CD4-positive, alpha-beta T cell (primary cell): ENCODE measurements at places on chromosomes 16 and 17.

DNA sequence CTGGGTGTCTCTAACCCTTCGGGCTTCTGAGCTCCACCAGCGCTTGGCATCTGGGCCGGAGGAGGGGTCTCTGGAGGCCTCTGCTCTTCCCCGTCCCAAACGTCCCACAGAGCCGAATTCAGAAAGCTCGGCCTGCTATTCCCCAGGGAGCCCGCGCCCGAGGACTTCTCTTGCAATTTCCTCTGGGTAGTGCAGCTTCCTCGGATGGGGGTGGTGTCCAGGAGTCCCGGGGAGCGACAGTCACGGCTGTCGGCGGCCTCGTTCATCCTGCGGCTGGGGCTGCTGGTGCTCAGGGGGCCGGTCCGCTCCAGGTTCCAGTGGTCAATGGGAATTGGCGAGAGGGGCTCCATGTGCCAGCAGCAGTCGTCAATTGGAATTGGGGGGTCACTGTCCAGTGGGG is 11.8 kb upstream of the NLRC3 start:
- DNase-seq: no peak

GRCh38 chr17:44906763-44907728 is 7.8 kb upstream of the EFTUD2 start:
- no peak for DNase-seq

DNA sequence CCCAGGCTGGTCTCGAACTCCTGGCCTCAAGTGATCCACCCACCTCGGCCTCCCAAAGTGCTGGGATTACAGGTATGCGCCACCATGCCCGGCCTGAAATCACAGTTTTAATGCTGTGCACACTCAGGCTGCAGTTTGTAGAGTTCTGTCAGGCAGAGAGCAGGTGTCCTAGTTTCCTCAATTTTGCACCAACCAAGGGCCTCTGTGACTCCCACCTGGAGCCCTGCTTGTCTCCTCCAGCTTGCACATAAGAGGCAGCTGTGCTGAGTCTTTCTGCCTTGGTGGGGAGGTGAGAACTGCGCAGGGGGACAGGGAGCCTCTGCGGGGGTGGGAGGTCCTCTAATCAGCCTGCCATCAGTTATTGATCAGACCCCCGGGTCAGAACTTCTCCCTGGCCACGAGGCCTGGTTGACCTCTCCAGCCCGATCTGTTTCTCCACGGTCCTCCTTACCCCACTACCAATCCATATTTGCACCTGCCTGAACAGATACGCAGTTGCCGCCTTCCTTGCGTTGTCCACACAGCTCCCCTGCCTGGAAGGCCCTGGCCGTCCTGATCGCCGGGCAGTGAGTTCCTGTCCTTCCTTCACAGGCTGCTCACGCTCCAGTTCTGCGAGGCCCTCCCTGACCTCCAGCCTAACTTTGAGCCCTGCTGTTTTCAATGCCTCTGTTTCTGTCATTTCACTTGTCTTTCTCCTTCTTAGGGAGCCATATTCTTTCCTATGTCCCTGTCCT is 48.1 kb upstream of the SIAH1 start:
- DNase-seq: no peak

- no peak for DNase-seq
Measured at GRCh38 chr17:45430006-45430737, 2.5 kb downstream of the ARHGAP27 start.

DNA sequence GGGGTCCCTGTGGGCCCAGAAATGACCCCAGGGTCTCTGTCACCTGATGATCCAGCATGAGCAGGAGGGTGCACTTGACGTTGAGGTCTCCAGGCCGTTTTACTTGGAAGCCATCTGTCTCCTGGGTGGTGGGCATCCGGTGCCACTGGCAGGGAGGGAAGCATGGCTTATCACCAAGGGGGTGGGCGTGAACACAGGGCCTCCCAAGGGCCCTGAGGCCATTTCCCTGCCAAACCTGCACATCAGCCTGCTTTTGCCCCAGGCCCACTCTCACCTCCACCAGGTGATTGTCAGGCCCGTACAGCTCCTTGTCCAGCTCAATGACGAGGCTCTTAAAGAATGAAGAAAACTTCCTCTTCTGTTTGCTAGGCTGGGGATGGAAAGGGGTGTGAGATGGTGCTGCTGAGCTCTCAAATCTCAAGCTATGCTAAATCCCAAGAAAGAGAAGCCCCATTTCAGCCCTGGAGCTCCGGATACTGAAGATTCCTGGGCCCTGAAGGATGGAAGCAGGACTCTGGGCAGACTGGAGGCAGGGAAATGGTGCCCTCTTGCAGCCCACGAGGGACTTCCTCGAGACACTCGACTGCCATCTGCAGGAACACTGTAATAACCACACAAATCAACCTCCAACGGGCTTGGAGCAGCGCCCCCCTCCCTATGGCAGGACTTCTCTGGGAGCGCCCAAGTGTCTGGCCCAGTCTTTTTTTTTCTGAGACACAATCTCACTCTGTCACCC is 7.1 kb upstream of the FTSJ3 start:
- DNase-seq: peak; percentile 42
